Stimulated activated CD8-positive, alpha-beta memory T cell treated with anti-CD3 and anti-CD28 coated beads, Interleukin-4, amount 100 ng/mL, for 1 hour (primary cell): ENCODE measurements at places on chromosomes 6 and 20.

- no peak for DNase-seq
Observed at GRCh38 chr6:130525408-130525807, 159.6 kb downstream of the TMEM200A start.

GRCh38 chr6:141744971-141745370 is 387.8 kb upstream of the GJE1 start:
- DNase-seq: no peak

- DNase-seq: no peak
Observed at GRCh38 chr20:37447688-37448087, 73.4 kb upstream of the NNAT start.

DNA sequence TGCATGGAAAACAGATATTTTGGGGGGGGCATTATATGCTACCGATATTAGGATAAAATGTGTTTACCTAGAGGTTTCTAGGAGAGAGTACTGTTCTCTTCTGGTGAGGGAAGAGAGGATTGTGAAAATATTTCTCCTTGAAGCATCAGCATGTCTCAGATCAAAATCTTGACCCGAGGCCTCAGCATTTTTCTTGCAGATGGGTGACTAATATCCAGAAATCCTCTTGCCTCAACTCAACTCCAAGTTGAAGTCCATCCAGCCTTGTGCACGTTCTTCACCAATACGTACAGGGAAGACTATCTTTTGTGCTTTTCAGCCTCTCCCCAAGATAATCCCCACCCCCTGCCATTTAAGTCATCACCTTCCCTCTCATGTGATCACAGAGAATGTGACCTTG is 59.5 kb downstream of the PRND start:
- DNase-seq: no peak

DNA sequence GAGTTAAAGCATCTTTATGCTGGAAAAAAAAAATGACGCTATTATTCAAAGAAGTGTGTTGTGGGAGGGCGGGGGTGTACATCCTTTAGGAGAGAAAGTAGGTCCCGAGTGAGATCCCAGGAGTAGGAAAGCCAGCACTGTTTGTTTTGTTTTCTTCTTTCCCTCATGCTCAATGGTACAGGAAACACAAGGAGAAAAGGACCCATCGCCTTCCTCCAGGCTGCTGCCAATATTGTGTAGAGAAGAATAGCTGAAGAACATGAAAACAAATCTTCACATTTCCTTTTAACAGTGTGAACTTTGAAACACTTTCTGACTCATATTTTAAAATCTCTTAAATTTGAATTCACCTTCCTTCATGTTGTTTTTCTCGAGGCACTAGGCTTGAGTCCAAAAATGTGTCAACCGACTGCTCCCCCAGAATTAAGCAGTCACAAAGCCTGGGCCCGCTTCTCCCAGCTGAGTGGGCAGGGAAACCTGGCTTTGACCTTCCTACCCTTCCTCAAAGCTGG is 22.3 kb downstream of the PPP1R16B start:
- DNase-seq: no peak

DNA sequence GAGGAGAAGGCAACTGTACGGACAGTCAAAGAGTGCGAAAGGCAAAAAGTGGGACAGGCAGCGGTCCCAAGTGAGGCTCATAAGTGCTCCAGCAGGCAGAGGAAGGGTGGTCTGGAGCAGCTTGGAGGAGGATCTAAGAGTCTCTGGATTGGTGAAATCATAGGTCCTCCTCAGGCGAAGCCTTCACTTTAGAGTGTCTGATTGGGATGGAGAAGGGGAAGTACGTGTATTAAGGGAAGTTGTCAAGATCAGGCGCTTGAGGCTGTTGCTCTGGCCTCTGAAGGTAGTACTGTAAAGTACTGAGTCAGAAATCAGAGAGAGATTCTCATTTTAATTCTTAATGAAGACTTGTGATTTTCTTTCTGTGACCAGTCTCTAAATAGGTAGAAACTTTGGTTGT is 185.6 kb downstream of the KIF16B start:
- DNase-seq: no peak

DNA sequence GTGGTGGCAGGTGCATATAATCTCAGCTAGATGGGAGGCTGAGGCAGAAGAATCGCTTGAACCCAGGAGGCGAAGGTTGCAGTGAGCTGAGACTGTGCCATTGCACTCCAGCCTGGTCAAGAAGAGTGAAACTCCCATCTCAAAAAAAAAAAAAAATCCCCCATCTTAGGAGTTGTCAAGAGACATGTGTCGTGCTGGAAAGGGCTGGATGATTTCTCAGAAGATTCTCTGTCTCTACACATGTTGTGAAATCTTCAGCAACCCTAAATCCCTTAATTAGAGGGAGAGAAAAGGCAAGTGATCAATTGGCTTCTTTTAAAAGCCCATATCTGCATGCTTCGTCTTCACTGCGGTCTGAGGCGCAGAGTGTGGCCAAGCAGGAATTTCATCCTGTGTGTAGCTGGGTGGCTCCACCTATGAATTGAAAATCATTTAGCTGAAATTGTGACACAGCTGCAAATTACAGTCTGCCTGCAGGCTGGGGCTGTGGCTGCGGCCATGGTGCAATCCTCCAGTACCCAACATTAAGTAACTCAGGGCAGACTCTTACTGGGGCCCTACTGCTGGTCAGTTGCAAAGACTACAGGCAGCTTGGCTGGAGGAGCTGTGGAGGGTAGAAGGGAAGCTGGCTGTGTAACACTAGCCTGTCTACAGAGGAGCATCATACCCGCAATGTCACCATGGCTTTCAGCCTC is 3.2 kb upstream of the TGM3 start:
- DNase-seq: no peak
